ENCODE measurements at places on chromosomes 1 and 21.

DNA sequence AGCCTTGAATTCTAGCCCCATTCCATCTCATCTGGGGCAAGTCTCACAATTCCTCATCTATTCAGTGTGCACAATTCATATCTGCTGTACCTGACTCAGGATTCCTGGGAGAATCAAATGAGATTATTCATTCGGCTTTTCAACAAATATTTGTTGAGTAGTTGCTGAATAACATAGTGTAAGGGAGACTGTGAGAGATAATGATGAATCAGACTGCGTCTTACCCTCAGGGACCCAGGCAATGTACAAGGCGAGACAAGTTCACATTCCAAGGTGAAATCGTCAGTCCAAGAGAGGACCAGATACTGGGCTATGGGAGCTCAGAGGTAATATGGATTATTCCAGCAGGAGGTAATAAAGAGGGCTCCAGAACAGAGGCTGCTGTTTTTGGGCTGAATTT lies 67.8 kb upstream of the SMYD2 start:
- no peak for ATAC-seq

DNA sequence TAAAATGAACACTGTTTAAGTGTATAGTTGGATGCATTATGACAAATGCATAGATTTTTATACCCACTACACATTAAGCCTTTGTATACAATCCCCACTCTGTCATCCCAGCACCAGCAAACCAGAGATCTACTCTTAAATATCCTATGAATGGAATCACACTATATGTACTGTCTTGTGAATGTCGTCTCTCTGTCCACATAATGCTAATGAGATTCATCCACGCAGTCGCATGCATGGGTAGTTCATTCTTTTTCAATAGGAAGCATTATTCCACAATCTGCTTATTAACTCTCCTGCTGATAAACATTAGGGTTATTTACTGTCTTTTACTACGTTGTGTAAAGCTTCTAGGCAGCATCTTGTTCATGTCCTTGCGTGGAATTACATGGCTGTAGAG lies 892.3 kb downstream of the LTN1 start:
- no peak for ATAC-seq

DNA sequence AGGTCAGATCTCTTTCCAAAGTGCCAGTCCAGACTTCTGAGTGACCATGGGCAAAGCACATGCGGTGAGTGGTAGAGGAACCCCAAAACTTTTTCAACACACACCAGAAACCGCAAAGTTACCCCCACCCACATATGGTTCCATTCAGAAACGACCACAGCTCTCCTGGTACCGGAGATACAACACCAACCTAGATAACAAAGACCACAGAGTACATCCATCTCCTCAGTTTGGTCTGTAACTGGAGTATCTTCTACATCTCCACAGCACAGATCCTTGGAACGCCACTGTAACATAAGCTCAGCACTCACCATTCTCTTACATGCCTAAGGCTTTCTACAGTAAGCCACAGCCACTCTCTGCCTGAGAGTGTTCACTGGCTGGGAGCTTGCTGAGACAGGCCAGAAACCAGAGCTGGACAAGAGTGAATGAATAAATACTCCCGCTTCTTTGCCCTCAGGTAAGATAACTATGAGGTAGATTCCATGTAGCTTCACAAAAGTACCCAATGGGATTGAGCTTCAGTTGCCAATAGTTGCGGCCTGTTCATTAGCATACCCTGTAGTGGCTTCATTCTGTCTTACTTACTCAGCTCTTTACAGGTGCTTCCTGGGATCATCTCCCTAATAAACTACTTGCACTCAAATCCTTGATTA lies 81.8 kb downstream of the SMYD3 start:
- no peak for ATAC-seq

DNA sequence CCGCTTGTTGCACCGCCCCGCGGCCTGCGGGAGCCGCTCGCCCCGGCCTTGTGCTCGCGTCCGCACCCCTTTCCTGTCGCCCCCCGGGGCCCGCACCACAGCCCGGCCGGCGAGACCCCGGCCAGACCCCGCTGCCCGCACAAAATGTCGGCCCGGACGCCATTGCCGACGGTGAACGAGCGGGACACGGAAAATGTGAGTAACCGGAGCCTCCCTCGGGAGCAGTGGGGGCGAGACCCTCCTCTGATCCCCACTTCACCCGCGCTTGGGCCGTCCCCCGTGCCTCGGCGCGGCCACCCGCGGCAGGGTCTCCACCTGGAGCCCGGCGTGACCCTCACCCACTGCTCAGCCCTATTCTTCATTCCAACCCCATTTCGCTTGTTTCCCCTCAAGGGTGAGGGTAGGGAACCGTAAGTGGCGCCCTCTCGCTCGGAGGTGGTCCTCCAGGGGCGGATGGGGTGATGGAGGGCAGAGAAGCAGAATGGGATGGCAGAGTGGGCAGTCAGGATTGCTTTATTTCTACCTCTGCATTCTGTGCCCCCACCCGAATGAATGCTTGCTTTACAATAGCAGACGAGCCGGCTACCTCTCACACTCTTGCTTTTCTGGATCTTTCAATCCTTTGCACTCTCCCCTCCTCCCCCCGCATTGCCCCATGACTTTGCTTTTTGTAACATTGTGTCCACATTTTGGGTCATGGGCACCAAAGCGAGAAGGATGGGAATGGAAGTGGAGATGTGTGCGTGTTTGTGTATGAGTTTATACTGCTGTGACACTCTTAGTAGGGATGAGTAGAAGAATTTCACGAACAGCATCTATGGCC lies 954 bp downstream of the MARK1 start:
- ATAC-seq: no peak

DNA sequence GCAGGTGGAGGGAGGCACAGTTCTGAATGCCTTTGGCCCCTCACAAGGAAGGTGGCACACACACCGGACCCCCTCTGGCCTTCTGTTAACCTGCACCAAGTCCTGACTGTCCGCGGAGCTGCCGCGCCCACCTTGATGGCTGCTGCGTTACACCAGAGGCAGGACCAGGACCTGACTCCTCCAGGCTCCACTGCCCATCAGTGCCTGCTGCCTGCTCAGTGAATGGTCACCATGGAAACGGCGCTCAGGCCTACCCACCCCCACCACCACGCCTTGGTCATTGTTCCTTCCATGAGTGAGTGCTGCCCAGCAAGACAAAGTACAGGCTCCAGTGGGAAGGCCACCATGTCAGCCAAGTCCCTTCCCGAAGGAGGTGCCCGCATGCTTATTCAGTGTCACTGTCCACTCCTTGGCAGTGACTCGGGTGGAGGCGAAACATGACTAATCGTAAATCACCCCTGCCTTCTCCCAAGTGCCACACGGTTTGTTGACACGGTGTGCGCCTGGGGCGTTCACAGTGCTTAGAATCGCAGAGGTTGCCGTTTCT lies 57.3 kb downstream of the SLC37A1 start:
- ATAC-seq: no peak

- no peak for ATAC-seq
Observed at GRCh38 chr1:200837931-200838571, 34.7 kb upstream of the GPR25 start.

DNA sequence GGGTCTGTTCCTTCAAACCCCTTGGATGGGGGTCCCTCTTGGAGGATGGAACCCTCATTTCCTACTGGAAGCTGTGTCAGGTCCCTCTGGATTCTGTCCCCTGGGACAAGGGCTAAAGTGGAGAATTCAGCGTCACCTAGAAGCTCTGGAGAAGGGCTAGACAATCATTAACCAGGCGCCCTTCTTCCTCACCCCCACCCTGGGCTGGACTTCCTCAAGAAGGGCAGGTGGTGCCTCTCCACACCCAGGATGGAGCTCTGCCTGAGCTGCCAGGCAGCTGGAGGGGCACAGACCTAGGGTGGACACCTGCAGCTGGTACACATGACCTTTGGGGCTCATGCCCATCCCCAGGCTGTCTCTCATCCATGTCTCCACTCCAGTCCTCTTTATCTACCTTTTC lies 3.6 kb downstream of the CELF3 start:
- ATAC-seq: no peak

DNA sequence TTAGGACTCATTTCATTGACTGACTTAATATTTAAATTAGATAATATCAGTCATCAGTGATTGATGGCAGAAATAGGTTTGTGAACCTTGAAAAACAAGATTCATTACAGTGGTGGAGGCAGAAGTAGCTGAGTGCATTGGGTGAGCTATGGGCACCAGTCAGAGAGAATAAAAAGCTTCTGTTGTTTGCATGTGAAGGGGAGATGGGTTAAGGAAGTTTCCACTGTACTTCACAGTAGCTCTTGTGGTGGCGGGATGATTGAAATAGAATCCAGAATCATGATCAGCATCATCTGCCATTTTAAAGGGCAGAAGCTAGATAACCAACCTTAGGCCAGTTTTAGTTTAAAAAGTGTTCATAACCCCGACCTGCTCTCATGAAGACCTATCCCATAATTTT lies 66.2 kb downstream of the DTL start:
- peak; percentile 33 for ATAC-seq

All from activated CD4-positive, CD25-positive, alpha-beta regulatory T cell treated with anti-CD3 and anti-CD28 coated beads, Interleukin-2, amount 50 U/mL, for 24 hours (primary cell).